ENCODE measurements at places on chromosomes 3 and 15. TPM values are rescaled to one million over a fixed set of nuclear protein-coding genes. Genes with fewer than 3 reads are reported as not detected.

Gene CCR8
- total RNA-seq: not detected

GRCh38 chr15:101088788-101089578 is 162.9 kb downstream of the CHSY1 start:
- peak; percentile 75 for DNase-seq

Gene SCAANT1
- total RNA-seq: not detected

Gene ACP3
- not detected for total RNA-seq

Gene GJD2
- total RNA-seq: not detected

Gene RBP2
- total RNA-seq: not detected

GRCh38 chr3:133487920-133488540 is 85.5 kb upstream of the CDV3 start:
- no peak for DNase-seq

GRCh38 chr3:133948131-133948810 is 52.6 kb upstream of the RAB6B start:
- DNase-seq: no peak

DNA sequence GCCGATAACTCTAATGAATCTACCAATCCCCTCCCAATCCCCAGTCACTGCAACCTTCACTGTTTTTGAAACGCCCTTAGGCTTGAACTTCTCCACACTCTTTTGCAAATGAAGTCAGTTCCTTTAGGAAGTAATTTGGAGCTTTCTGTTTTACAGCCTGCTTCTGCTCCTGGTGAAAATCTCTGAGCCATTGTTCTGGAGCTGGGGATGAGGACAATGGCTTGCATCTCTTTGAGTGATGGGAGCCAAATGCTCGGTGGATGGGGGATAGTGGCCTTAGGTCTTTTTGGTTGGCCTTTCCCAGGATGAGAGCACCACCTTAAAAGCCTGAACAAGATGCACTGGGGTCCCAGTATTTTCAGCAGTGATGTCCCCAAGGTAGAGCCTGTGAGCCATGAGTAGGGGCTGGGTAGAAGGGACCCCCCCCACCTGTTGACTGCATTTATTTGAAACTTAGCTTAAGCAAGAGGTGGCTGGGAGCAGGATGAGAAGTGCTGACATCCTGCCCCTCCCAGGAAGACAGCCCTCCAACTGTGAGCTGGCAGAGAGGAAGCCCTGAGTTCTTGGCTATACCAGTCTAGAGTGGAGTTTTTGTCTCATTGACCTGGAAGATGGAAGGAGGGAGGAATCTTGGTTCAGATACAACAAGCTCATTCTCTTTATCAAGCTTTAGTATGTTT is 7.6 kb upstream of the MYO5C start:
- no peak for DNase-seq
